ENCODE measurements at places on chromosomes 7 and 10.
A peak's percentile ranks its signal among the peaks of the same experiment; 100 is the strongest.

DNA sequence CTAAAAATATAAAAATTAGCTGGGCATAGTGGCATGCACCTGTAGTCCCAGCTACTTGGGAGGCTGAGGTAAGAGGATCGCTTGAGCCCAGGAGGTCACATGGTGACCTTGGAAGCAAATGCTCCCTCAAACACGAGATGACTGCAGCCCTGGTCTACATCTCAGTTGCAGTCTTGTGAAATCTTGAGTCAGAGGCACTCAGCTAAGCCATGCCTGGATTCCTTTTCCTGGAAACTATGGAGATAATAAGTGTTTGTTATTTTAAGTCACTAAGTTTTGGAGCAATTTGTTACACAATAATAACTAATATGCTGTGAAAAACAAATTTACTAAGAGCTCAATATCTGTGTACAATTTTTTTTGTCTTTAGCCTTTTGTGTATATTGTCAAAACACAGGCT, 284.3 kb upstream of the KAT6B start:
- no peak for DNase-seq

DNA sequence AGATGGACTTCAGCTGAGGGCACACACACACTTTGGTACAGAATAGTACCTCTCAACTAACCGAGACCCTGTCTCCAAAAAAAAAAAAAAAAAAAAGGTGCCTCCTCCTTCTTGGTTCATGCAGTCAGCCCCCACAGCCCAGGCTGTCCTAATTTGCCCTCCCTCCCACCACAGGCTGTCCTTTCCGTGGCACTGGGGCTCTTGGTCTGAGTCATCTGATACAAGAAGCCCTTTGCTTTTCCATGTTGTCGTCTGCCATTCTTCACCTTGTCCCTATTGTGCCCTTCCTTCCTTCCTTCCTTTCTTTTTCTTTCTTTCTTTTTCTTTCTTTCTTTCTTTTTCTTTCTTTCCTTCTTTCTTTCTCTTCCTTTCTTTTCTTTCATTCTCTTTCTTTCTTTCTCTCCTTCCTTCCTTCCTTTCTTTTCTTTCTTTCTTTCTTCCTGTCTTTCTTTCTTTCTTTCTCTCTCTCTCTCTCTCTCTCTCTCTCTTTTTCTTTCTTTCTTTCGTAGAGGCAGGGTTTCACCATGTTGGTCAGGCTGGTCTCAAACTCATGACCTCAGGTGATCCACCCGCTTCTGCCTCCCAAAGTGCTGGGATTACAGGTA, 96.0 kb upstream of the IKZF1 start:
- DNase-seq, result no peak

GRCh38 chr7:18900803-18901202, 216.6 kb downstream of the TWIST1 start:
- DNase-seq, result no peak

- no peak for DNase-seq
Observed at GRCh38 chr10:17850501-17850900, 41.4 kb downstream of the MRC1 start.

DNA sequence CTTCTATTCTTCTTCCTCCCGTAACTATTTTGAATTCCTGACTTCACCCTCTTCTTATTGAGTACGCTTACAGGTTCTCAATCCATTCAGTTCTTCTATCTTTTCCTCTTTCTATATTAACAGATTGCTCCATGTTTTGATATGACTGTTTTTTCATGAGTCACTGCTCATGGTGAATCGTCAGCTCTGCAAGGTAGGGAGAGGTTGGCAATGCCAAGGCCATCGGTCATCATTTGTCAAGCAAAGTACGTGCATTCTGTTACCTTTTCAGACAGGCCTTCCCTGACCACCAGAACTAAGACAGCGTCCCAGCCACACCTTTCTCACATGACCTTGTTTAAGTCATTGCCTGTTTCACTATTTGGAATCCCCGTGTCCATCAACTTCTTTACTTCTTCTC, 1001.9 kb upstream of the SORCS1 start:
- DNase-seq, result no peak

DNA sequence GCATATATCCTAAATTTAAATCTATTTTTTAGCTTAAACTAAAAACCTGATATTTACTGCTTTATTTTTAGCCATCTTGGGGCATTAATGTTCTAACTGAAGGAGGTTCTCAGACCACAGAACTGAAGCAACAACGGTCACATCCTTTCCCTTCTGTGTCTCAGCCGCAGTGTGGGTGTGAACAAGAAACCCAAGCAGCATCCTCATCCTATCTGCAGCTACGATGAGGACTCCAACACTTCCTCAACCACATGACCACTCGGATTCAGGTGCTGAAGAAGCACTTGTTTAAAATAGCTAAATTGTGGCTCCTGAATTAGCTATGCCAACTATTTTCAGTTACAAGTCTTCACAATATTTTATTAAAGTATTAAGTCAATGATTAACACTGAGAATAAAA, 5.3 kb downstream of the ESYT2 start:
- DNase-seq, result no peak

- DNase-seq, result no peak
Observed at GRCh38 chr10:70253878-70254765, 20.9 kb upstream of the PPA1 start.

- DNase-seq, result no peak
Observed at GRCh38 chr10:35532141-35532540, 73.0 kb upstream of the GJD4 start.

DNA sequence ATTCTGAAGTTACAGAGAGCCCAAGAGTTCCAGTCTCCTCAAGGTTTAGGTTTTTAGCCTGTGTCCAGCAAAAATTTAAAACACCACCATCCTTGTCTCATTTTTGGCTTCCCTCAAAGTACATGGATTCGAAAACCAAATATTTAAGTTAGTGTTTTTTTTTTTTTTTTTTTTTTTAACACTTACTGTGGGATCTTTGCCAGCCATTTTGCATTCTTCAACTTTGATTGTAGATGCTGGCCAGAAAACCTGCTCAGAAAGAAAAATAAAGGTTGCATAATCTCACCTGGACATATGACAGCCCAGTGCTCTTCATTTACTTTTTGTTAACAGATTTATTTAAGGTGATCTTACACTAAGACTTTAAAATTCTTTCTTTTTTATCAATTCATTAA, 91.6 kb downstream of the SEMA3C start:
- DNase-seq, result no peak

DNA sequence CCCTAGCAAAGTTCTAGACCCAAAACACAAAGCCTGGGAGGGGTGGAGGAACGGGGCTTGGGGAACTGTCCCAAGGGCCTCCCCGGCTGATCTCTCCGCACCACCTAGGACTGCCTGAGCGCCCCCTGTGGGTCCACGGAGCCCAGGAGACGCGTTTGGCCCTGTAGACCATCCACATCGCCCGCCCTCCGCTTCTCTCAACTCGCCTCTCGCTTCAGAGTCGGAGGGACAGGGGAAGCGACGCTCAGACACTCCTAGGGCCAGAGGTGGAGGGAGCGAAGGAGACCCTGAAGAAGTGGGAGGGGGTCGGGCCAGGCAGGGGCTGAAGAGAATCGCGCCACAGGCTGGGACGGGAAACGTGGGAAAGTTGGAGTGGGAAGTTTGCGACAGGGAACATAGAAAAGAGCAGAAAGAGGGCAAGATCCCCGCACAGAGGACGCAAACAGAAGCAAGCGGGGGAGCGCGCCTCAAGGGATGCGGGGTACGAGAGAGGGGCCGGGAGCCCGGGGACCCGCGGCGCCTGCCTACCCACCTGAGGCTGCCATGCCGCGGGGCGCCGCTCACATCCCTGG, 378 bp downstream of the PIK3AP1 start:
- DNase-seq, result no peak

GRCh38 chr7:8817448-8818036, 384.1 kb downstream of the NXPH1 start:
- DNase-seq, result no peak

DNA sequence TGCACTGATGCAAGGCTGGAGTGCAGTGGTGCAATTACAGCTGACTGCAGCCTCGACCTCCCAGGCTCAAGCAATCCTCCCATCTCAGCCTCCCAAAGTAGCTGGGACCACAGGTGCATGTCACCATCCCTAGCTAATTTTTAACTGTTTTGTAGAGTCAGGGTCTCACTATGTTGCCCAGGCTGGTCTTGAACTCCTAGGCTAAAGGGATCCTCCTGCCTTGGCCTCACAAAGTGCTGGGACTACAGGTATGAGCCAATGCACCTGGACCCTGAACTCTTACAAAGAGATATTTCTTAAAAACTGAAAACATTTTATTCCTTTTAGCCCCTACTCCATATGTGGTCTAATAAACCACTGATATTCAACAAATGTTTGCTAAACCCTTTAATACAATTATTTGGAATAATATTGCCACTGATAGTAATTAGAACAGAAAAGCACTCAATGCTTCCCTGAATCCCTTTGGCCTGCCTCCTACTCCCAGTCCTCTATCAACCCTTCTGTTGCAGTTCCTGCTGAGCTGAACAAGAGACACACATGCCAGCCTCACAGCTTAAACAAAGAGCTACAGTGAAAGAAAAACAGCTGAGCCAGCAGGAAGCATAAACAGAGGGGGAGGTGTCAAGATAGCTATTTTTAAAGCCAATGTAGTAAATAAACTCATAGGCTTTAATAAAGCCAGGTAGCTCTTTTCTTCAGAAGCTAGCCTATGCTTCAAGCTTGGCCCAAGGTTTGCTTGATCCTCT, 7.0 kb upstream of the GNAI1 start:
- peak; percentile 52 for DNase-seq

- DNase-seq, result no peak
Observed at GRCh38 chr7:130401578-130401977, 21.3 kb downstream of the CPA1 start.

DNA sequence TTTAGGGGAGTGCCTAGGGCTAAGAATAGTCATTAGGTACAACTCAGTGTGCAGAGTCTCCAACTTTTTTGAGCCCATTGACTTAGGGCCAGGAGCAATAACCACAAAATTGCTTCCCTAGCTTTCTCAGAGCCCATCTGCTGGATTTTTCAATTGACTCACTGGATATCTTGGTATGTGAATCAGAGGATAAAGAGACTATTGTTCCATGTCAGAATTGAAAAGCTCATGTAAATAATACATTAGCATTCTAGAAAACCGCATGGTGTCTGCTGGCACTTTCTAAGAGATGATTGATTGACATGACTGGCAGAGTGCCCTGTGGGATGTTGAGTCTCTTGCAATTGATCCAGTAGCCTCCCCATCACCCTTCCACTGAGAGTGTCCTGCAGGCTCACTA, 246.2 kb downstream of the CCDC7 start:
- no peak for DNase-seq

DNA sequence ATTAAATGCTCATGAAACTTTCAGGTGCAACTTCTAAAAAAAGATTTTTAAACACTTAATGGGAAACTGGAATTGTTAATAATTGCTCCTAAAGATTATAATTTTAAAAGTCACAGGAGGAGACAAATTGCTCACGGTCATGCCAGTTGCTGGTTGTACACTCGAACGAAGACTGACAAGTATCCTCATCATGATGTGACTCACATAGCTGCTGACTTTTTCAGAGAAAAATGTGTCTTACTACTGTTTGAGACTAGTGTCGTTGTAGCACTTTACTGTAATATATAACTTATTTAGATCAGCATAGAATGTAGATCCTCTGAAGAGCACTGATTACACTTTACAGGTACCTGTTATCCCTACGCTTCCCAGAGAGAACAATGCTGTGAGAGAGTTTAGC, 79.3 kb downstream of the ITGB8 start:
- no peak for DNase-seq

GRCh38 chr10:48282829-48283228, 8.3 kb upstream of the FRMPD2 start:
- DNase-seq, result no peak

GRCh38 chr10:110409926-110410325, 87.8 kb upstream of the DUSP5 start:
- no peak for DNase-seq

DNA sequence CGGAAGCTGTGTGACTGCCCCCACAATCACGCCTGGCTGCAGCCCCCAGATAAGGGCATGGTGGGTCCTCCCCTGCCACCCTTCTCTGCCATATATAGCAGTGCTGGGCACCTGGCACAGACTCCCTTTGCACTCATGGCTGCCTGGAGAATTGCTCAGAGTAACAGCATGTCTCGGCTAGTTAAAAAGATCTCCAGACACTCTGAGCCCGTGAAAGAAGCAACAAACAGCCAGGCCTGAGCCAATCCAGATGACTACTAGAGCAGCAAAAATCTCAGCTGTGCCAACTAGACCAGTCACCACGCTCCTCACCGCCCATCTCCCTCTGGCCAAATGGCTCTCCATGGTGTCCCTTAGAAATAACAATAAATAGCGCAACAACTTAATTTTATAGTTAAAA, 71.3 kb downstream of the PARD3 start:
- no peak for DNase-seq

- DNase-seq, result no peak
Observed at GRCh38 chr7:131949659-131950058, 393.2 kb upstream of the PODXL start.

GRCh38 chr10:72234560-72235095, 18.6 kb upstream of the ASCC1 start:
- no peak for DNase-seq

DNA sequence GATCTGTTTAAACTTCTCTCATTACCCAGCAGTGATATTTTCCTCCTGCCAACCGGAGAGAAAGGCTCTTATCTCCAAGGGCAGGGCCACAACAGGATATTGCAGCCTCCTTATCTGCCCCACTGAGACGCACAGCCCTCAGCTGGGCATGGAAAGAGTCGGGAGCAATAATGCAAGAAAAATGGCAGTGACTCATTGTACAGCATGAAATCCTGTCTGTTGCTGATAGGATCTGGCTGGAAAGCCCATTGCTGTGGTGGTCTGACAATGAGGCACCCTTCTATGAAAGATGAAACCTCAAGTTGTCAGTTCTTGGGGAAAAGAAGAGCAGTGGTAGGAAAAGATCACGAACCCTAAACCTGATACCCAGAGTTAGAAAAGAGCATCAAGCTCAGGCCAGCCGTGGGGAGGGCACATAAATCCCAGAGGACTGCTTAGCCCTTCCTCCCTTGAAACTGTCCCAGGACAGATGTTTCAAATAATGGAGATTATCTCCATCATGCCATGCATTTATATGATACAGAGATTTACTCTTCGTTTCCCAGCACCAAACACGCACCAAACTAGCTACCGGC, 47.0 kb upstream of the FIGNL1 start:
- DNase-seq, result no peak
